ENCODE measurements at places on chromosomes 6 and 20. TPM values are rescaled to one million over a fixed set of nuclear protein-coding genes. Genes with fewer than 3 reads are reported as not detected.

- no peak for DNase-seq
Measured at GRCh38 chr6:112113431-112113830, 26.0 kb downstream of the FAM229B start.

The RIPOR2 gene
- 2.6 TPM for total RNA-seq

DNA sequence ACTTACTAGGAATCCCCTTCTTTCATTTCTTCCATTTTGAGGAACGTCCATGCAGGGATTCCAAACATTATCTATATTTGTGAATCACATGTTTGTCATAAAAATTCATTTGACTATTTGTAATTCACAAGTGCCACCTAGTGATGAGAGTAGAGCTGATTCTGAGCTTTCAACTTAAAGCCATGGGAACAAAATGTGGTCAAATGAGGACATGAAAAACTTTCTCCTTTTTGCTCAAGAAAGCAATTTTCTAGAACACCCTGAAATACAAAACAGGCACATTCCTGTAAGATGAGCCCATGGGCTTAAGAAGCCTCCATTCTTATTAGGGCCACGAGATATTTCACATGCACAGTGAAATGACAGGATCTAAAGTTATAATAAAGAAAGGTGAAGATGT, 12.3 kb downstream of the MAP3K7 start:
- DNase-seq, result no peak

The NT5E gene
- total RNA-seq, result 5.6 TPM

The DEFB132 gene
- total RNA-seq, result not detected

- no peak for DNase-seq
Measured at GRCh38 chr20:45467172-45467571, 2.4 kb upstream of the WFDC2 start.

The PPP1R16B gene
- 9.0 TPM for total RNA-seq

DNA sequence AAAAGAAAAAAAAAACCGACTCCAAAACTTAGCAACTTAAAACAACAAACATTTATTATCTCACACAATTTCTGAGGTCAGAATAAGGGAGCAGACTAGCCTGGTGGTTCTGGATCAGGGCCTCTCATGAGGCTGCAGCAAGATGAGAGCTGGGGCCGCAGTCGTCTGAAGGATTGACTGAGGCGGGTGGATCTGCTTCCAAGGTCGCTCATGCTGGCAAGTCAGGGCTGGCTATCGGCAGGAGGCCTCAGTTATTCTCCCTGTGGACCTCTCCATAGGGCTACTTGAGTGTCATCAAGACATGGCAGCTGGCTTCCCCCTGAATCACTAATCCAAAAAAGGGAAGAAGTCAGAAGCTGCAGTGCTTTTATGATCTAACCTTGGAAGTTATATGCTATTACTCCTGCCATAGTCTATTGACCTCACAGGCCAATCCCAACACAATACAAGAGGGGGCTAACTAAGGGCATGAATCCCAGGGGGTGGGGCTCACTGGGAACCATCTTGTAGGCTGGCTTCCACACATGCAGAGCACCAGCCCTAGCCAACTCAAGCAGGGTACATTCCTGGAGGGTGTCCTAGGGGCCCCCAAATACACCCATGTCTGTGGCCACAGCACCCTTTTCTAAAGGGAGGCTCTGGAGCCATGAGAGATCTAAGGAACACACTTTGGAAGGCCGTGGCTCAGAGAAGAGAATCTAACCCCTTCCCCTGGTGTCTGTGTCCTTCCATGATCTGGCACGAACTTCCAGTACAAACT, 11.3 kb downstream of the EBF4 start:
- no peak for DNase-seq

DNA sequence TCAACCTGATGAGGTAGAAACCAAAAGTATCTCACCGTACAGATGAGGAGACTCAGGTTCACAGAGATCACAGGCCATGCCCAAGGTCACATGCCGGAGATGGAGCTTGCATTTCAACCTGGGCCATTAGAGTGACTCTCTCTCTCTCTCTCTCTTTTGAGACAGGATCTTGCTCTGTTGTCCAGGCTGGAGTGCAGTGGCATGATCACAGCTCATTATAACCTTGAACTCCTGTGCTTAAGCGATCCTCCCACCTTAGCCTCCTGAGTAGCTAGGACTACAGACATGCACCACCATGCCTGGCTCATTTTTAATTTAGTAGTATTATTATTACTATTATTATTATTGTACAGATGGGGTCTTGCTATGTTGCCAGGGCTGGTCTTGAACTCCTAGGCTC, 2.8 kb upstream of the CSNK2A1 start:
- no peak for DNase-seq

DNA sequence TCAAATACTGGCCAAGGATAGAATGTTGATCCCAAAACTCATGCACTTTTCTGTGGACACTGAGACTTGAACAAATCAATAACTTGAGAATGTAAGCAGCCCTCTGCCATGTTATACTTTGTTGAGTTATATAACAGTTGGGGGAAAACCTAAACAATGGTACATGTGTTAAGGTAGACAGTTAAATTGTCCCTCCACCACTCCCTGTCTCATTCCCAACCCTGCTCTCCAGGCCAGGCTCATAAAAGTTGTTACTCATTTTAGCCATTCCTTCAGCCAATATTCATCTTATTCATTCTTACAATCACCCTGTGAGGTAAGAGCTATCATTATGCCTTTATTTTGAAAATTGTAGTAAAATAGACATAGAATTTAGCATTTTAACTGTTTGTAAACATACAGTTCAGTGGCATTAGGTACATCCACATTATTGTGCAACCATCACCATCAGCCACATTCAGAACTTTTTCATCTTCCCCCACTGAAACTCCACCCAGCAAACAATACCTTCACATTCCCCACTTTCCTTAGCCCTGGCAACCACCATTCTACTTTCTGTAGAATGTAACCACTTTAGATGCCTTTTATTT, 38.2 kb upstream of the IER3 start:
- DNase-seq, result no peak

DNA sequence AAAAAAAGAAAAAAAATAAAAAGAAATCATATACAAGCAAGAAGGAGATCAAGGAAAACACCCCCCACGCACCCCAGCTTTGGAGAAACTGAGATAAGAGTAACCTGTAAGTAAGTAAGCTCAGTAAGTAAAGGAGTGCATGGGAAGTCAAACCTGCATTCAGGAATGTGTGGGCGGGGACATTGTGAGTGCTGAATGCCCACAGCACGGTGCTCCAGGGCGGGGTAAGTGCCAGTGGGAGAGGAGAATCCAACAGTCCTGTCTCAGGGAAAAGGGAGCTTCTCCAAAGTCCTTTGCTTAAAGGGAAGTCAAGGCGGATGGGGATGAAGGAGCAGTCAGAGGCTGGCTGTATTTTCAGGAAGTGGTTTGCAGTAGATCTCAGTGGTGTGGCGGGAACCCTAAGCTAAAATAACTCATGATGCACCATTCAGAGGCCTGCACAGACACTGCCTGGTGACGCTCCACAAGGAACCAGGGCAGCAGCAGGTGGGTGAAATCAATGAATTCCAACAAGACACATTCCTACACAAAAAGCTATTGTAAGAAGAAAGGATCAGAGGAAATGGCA, 368.0 kb downstream of the QKI start:
- DNase-seq, result no peak

- no peak for DNase-seq
Measured at GRCh38 chr6:20789162-20789561, 254.9 kb downstream of the CDKAL1 start.

The GMPR gene
- 125 TPM for total RNA-seq

DNA sequence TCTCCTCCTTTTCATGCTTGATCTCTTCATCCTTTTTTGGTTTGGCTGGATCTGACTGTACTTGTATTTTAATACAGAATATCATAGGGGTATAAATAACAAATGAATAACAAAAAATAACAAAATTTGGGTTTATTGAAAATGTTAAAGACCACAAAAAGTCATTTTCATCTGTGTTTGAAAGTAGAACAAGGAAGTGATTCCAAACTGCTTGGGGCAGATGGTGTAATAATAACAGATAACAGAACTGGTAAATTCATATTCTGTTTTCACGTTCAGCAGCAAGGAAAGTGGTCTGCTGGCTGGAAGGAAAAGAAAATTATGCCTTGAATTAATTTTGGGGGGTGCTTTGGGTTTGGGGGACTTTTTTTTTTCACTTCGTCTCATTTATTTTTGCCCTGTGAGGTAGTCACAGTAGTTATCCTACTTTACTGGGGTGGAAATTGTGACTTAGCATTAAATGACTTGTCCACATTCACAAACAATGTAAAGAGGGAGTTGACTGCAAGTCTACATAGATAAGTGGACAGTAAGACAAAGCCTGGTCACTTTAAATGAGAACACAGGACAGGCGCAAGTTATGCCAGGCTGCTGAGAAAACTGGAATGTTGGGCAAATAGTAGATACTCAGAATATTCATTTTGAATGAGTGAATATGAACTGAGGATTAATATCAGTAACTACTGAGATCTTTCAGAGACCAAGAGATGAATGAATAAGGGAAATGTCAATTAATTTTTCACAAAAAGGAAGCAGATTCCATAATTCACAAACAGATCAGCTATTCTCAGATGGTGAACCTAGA, 193.9 kb upstream of the CITED2 start:
- no peak for DNase-seq

GRCh38 chr6:133814797-133815196, 74.1 kb upstream of the TCF21 start:
- DNase-seq, result no peak

DNA sequence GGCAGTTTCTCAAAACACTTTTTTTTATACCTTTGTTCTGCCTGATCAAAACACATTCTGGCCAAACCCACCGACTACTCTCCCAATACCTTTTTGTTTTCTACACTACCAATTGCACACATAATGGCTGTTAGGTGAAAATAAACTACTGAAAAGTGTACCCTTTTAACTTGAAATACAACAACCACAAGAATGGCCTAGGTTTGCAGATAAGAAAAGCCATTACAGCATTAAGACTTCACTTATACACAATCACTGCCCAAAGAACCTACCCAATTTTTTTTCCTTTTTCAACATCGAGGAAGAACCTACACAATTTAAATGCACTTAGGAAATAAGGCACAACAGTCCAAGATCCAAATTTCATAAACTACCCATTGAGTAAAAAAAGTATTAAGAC, 1.8 kb downstream of the SEC63 start:
- DNase-seq, result no peak
